ENCODE measurements at places on chromosomes 4 and X.
A peak's percentile ranks its signal among the peaks of the same experiment; 100 is the strongest.

DNA sequence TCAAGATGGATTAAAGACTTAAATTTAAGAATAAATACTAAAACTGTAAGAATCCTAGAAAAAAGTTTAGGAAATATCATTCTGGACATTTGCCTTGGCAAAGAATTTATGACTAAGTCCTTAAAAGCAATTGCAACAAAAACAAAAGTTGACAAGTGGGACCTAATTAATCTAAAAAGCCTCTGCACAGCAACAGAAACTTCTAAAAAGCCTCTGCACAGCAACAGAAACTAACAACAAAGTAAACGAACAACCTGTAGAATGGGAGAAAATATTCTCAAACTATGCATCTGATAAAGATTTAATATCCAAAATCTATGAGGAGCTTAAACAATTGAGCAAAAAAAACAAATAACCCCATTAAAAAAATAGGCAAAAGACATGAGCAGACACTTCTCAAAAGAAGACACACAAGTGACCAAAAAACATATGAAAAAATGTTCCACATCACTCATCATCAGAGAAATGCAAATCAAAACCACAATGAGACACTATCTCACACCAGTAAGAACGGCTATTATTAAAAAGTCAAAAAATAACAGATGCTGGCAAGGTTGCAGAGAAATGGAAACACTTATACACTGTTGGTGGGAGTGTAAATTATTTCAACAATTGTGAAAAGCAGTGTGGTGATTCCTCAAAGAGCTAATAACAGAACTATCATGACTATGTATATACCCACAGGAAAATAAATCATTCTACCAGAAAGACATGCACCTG lies 5.5 kb upstream of the OPRPN start:
- DNase-seq, result no peak

DNA sequence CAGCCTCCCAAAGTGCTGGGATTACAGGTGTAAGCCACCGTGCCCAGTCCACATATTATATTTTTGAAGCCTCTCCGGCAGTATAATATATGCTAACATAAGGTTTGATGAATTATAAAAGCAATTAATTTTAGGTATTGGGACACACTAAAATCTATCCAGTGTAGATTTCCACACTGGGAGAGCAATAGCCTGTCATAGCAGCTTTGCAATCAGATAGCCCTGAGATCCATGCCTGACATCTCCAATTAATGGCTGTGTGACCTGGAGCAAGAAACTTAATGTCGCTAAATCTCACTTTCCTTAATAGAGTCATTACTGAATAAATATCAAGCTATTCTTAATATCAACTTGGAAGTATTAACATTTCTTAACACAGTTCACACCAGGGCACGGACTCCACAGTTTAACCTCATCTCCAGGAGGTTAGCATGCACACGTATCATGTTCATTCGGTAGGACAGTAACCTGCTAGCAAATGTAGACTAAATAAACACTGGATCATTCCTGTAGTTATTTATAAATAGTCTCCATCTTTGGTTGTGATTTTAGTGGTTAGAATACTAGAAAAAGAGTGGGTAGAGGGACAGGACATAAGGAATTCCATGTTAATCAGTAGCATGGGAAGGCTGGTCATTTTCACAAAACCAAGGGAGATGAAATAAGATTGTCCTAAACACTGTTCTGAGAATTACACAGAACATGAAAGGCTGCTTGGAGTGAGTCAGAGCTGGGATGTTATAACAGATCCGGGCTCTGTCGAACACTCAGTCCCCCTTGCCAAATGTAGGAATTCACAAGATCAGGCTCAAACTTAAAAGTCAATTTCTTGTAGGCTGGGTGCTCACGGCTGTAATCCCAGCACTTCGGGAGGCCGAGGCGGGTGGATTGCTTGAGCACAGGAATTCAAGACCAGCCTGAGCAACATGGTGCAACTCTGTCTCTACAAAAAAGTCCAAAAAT lies 254.7 kb downstream of the PALLD start:
- no peak for DNase-seq

GRCh38 chrX:139834879-139835278 lies 98.0 kb downstream of the ATP11C start:
- DNase-seq, result no peak

- no peak for DNase-seq
These were observed 73.9 kb downstream of the GC start for GRCh38 chr4:71709961-71710360.

GRCh38 chrX:24485323-24485722 lies 20.2 kb downstream of the PDK3 start:
- no peak for DNase-seq

GRCh38 chrX:19179389-19179788 lies 57.1 kb upstream of the ADGRG2 start:
- no peak for DNase-seq

DNA sequence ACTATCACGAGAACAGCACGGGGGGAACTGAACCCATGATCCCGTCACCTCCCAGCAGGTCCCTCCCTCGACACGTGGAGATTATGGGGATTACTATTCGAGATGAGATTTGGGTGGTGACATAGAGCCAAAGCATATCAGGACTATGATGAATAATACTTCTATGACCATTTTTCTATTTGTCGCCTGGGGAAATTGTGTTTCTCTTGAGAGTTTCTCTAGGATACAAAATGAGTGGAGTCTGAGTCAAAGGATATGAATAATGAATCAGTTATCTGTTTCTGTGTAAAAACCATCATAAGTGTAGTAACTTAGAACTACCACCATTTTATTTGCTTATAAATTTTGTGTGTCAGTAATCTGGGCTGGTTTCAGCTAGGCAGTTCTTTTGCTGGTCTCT lies 533.0 kb upstream of the ARX start:
- no peak for DNase-seq

DNA sequence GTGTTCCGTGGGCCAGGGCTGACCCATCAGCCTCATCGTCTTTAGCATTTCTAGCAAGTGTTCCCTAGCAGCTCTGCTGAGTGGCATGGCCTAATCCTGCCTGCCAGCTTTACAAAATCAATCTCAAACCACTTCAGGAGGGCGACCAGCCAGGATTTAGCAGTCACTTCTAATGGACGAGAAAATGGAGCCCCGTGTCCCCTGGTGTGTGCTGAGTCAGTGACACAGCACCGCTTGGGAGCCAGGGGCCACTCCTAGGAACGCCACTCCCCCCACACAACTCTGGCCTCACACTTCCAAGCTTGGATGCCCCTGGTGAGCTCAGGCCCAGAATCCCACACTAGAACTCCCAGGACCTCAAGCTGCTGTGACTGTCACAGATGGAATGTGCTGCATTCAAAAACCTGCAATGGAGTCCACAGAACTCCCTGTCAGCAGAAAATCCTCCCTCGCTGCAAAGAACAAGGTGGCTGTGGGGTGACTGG lies 311.2 kb upstream of the GATB start:
- DNase-seq, result no peak

DNA sequence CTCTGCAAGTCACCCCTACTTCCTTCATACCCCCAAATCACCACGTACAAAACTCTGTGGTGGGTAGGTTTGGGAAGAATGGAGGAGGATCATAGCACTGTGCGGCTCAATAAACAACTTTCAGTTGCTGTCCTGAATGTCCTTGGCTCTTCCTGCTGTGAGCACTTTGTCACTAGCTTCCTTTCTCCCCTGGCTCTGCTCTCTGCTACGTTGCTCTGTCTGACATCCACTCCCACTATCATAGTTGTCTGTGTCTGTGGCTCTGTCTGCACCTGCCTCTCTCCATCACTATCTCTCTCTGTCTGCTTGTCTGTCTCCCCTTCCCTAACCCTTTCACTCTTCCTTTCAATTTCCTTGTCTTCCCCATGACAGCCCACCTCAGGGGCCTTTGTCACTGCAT lies 21.2 kb upstream of the SMPX start:
- DNase-seq, result no peak

- no peak for DNase-seq
These were observed 15.2 kb downstream of the CAPN6 start for GRCh38 chrX:111254896-111255693.

DNA sequence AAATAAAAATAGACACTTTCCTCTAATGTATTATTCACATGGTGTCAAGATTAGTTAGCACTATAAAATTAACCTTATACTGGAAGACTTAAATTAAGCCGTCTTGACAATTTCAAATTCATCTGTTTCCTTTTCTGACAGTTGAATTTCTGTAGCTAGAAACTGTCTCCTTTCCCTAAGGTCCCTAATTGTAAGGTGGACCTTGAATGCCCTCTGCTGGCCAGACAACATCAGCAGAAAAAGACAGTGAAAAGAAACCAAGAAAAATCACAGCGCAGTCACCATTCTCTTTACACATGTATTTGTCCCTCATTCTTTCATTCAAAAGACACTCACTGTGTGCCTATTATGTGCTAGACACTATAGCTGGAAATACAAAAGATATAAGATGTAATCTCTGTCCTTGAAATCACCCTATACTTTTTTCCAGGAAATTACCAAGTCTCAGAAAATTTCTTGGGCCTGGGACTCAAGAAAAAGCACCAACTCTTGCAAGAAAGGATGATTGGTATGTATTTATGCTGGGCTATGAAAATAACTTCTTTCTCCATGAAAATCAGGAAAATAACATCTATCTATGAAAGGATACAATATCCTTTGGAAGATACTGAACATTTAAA lies 32.7 kb upstream of the AMBN start:
- peak; percentile 60 for DNase-seq

DNA sequence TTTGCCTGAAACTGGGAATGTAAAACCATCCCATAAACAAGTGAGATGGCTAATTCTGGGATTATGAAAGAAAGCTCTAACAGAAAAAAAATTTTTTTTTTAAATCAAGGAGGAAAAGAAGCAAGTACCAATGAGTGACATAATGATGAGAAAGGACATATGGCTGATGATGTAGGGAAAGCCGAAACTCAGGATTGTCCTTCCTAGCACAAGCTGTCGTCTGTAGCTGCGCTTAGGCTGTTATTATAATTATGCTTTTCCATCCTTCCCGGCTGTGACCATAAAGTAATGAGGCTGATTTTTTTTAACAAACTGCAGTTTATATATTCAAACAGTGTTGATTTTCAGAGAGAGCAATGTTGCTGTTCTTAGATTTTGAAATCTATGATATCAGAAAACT lies 209.8 kb upstream of the NOCT start:
- no peak for DNase-seq

- DNase-seq, result no peak
These were observed 48.7 kb downstream of the HDX start for GRCh38 chrX:84453351-84454246.

DNA sequence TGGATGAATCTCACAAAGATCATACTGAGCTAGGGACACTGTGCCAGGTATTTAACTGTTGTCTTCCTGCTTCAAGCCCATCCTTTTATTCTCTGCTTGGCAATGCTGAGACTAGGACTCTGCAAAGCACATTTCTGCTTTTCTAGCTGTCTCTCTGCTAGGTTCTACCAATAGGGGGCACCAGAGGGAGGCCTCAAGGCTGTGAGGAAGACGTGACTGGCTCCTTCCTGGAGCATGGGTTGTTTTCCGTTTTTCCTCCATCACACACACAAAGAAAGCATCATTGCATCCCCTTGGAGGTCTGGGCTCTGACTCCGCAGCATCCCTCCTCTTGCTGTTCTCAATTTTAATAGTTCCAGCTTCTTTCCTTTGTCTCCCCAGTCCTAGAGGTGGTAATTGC lies 10.9 kb upstream of the DCTD start:
- DNase-seq, result no peak

DNA sequence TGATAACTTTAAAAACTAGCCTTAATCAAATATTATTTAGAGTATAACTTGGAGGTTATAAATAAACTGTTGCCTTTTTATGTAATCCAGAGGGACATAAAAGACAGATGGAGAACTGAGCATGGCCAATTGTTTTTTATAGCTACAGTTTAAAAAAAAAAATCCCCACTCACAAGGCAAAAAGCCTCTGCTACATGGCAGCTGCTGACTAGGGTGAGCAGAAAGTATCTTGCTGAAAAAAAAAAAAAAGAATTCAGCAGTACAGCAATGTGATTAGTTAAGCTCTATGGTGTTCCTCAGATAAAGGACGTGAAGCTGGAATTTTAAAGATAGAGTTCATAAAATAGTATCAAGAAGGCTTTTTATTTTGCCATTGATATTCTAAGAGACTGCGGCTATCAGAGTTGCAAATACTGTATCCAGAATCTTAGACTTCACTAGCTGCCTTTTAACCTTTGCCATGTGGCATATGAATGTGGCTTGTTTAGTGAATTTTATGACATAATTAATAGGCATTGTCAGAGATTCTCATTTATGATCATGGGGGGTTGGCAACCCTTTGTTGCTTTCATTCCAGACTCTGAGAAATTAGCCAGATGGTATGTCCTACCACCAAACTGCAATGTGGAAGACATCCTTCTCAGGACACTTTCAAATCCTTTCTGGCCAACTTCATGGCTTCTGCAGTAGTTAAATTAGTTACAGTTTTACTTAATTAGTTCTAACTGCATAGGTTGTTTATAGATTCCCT lies 498.0 kb downstream of the STPG2 start:
- DNase-seq, result no peak

- no peak for DNase-seq
These were observed 105.1 kb upstream of the SCOC start for GRCh38 chr4:140268186-140268841.

- no peak for DNase-seq
These were observed 2023.7 kb downstream of the ARAP2 start for GRCh38 chr4:34220601-34221000.

- DNase-seq, result no peak
These were observed 314.5 kb downstream of the CAMK2D start for GRCh38 chr4:113447061-113447460.

- no peak for DNase-seq
These were observed 7.1 kb upstream of the CYTL1 start for GRCh38 chr4:5026371-5026770.

DNA sequence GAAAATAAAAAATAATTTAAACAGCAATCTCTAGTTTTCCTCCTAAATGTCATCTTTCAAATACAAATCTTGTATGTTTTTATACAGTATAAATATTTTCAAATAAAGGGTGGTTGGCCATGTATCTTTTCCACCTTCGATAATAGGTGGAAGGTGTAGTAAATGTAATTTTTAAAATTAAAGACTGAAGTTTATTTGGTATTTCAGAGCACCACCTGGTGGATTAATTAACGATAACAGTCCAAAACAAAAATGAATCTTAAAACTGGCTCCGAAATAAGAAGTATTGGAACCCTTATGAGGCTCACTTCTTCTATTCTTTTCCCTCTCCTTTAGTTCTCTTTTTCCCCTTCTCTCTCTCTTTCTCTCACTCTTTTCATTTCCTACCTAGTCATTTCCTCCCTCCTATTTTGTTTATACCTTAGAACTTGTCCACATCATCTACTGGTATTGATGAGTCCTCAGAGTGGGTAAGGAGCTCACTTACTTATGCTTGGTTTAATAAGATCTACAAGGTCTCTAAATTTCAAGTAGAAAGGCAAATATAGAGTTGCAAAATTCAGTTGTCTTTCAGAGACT lies 82.9 kb upstream of the EXOC1L start:
- no peak for DNase-seq

DNA sequence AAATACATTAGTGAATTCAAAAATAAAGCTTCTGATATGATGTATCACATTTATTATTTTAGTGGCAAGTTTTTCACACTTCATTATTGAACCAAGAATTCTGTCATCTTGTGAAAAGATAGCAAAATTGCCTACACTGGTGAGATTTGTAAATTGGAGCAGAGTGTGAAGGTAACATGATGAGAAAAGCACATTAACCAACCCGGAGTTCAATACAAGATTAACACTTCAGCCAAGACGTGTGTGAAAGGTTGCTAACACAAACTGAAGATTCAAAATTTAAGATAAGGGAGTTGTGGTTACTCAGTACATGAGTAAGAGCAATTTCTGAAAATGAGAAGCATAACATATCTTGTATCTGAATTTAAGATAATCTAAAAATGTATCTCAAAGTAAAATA lies 346.7 kb downstream of the PDHA2 start:
- DNase-seq, result no peak

- DNase-seq, result no peak
These were observed 1028.1 kb downstream of the C4orf33 start for GRCh38 chr4:130124066-130124465.

Data from right lung (tissue), 10 donors.